ENCODE measurements at places on chromosomes 13 and 19.

DNA sequence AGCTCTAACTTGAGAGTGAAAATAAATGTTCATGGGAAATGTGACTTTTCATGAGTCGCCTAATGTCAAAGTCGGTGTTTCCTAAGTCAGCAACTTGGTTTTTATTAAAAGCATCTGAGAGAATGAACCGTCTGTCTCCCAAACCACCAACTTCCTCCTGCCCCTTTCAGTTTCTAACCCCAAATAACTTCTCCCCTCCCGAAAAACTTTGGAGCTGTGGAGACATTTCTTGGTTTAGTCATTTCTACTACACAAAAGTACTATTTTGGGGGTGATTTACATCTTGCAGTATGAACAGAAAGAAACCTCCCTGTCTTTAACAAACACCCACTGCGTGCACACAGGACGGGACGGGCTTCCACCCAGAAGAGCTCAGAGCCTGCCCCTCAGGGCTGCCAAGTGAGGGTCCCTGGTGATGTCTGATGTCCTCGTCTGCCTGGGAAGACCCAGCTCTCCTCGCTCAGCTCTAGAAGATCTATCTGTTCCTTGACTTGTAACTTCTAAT is 65.0 kb downstream of the RASA3 start:
- no peak for DNase-seq

DNA sequence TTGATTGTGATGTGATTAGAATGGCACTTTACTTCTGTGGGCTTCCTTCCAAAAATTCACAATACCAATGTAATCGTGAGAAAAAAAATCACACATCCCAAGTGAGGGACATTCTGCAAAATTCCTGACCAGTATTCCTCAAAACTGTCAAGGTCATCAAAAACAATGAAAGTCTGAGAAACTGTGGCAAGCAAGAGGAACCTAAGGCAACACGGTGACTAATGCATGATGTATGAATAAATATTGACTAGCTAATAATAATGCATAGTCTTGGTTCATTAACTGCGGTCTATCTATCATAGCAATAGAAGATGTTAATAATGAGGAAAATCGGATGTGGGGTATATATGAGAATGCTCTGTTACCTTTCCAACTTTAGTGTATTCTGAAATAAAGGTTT is 159.0 kb downstream of the RFC3 start:
- DNase-seq: no peak

- no peak for DNase-seq
Measured at GRCh38 chr13:40943073-40943472, 76.0 kb downstream of the ELF1 start.

DNA sequence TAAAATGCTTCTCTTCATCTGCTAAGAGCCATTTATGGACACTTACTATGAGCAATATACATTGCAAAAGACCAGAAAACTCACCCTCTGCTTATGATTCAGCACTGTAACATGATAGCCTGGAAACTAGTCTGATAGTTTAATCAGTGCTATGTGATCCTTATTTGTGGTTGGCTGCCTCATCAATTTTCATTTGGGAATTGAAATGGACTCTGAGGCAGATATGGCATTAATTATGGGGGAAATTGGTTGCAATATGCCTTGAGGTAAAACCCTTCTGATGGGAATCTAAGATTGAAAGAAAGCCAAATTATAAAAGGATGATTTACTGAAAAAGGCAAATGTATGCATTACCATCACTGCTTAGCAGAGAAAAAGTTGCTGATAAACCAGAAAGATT is 33.5 kb downstream of the FAM216B start:
- DNase-seq: no peak

Measured in stimulated activated CD4-positive, alpha-beta T cell treated with anti-CD3 and anti-CD28 coated beads, Interleukin-4, amount 100 ng/mL, for 48 hours (primary cell).